ENCODE measurements at places on chromosomes 13 and 19. TPM values are rescaled to one million over a fixed set of nuclear protein-coding genes. Genes with fewer than 3 reads are reported as not detected.

DNA sequence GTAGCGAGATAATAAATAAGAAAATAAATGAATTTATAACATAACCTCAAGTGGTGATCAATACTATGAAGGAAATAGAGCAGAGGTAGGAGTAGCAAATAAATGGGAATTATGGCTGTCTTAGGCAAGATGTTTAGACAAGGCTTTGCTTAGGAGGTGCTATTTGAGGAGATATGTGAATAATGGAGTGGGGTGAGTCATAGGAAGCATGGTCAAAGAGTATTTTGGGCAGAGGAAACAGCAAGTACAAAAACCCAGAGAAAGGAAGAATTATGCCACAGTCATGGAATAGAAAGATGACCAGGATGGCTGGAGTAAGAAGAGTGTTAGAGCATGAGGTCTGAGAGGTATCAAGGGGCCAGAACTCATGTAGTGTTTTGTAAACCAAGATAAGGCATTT lies 33.6 kb upstream of the LPAR6 start:
- H3K4me1 ChIP-seq, result peaks cover 29% of the 10 kb centered on the region
- H3K27me3 ChIP-seq, result no peaks in the 10 kb centered on the region
- no peak for DNase-seq
- H3K27ac ChIP-seq, result peak overlapping the region; percentile 34
- H3K36me3 ChIP-seq, result no peaks in the 10 kb centered on the region
- no peak overlapping the region for H3K4me3 ChIP-seq

DNA sequence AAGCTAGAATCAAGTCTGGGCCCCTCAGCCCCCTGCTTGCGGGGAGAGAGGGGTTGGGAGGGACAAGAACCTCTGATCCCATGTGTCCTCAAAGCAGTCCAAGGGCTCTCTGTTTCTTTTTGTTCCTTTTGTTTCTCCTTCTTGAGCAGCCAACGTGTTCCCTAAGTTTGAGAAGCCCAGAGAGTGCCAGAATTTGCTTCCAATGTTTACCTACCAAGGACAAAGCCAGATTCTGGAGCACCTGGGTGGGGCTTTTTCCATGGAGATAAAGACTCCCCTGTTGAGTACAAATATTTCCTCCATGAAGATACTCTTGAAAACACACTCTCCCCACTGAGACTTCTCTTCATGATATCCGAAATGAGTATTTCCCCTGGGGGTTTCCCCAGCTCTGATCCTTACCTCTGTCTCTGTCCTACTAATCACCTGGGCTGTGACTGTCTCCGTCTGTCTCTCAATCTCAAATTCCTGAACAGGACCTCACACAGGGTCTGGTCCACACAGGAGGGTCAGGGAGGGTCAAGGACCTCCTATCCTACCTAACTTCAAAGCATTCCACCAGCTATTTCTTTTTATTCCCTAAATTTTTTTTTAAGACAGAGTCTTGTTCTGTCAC lies 27.4 kb downstream of the CD177 start:
- H3K27me3 ChIP-seq, result peaks cover 8% of the 10 kb centered on the region
- peak; percentile 39 for DNase-seq
- H3K4me3 ChIP-seq, result no peak overlapping the region
- no peak overlapping the region for H3K27ac ChIP-seq

GRCh38 chr13:80374444-80374843 lies 33.5 kb upstream of the SPRY2 start:
- H3K27ac ChIP-seq, result no peak overlapping the region
- H3K4me1 ChIP-seq, result no peaks in the 10 kb centered on the region
- no peaks in the 10 kb centered on the region for H3K36me3 ChIP-seq
- H3K27me3 ChIP-seq, result no peaks in the 10 kb centered on the region
- H3K4me3 ChIP-seq, result no peak overlapping the region

- peak; percentile 23 for DNase-seq
- H3K27ac ChIP-seq, result no peak overlapping the region
- H3K27me3 ChIP-seq, result no peaks in the 10 kb centered on the region
Measured at GRCh38 chr13:99389520-99390304, 82.5 kb upstream of the GPR183 start.

DNA sequence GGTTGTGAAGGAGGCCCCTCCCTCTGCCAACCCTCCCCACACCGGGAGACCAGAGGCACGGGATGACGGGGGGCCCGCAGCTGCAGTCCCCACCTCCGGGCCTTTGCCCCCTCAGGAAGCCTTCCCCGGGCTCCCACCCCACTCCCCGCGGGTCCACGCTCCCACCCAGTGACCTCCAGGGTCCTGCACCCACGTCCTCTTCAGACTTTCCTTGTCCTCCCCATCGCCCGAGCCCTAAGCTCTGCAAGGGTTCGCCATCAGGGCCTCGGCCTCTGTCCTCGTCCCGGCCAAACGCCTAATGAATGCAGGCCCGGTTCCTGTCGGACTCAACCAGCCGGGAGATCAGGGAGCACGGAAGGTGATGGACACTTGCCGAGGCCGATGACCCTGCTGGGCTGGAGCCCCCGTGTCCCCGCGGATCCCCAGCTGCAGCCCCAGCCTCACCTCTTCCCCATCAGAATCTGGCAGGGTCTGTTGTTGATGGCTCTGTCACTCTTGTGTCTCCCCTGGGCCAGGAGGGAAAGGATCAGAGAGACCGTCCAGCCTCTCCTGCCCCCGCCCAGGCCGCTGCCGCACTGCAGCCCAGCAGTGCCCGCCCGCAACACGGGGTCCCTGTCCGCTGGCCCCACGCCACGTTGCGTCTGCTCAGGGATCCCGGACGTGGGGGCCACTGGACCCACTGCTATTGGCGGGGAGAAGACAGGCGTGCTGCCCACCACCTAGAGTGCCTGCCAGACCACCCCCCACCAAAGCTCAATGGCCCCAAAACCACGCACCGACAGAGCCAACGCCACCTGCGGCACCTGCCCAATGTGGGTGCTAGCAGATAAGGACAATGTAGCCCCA lies 5.7 kb downstream of the ATP8B3 start:
- no peak overlapping the region for H3K27ac ChIP-seq
- DNase-seq, result no peak
- H3K4me3 ChIP-seq, result no peak overlapping the region

GRCh38 chr19:44742330-44743061 lies 6.0 kb upstream of the BCL3 start:
- H3K36me3 ChIP-seq, result no peaks in the 10 kb centered on the region
- H3K4me3 ChIP-seq, result peak overlapping the region; percentile 45
- no peaks in the 10 kb centered on the region for H3K27me3 ChIP-seq
- peak overlapping the region; percentile 98 for H3K27ac ChIP-seq
- peak; percentile 69 for DNase-seq
- H3K4me1 ChIP-seq, result peaks cover 59% of the 10 kb centered on the region

DNA sequence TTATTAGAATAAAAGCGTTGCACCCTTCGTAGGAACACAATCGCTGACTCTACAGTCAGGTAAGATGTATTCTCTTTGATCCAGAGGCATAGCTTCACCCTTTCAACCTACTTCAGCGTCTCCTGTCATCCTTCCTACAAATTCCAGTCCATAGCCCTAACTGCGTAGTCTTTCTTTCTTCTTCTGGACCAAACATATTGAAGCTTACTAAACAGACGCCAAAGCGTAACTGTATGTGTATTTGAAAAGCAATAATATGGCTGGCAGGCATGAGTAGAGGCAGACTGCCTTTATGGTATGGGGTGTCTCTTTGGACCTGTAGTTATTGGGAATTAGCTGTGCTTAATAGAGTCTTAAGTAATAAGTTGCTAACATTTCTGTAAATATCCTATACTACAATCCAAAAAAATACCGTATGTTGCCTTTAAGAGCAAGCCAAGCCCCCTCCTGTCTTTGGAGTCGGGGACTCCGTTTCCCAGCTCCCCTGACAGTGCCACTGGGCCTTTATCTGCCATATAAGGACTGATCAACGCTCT lies 392 bp upstream of the ZNF548 start:
- no peaks in the 10 kb centered on the region for H3K27me3 ChIP-seq
- no peak for DNase-seq
- peak overlapping the region; percentile 89 for H3K4me3 ChIP-seq
- peaks cover 3% of the 10 kb centered on the region for H3K4me1 ChIP-seq
- peaks cover 5% of the 10 kb centered on the region for H3K36me3 ChIP-seq

DNA sequence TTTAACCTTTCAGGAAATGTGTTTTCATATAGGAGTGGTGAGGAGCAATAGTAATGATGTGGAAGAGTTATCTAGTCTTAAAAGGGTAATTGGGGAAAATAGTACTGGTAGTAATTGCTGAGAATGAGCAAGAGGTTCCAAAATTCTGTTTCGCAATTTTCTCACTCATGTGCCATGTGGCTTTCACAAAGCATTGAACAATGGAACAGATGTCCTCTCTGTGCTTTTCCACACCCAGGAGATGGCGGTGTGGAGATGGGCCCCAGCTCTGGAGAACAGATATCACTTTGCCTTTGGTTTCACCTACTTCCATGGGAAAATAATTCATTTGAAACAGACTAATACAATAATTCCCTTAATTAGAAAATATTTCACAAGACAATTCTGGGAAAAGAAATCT lies 170.0 kb upstream of the SLC10A2 start:
- H3K27ac ChIP-seq, result no peak overlapping the region
- H3K36me3 ChIP-seq, result no peaks in the 10 kb centered on the region
- no peaks in the 10 kb centered on the region for H3K27me3 ChIP-seq
- H3K4me1 ChIP-seq, result no peaks in the 10 kb centered on the region
- no peak overlapping the region for H3K4me3 ChIP-seq

DNA sequence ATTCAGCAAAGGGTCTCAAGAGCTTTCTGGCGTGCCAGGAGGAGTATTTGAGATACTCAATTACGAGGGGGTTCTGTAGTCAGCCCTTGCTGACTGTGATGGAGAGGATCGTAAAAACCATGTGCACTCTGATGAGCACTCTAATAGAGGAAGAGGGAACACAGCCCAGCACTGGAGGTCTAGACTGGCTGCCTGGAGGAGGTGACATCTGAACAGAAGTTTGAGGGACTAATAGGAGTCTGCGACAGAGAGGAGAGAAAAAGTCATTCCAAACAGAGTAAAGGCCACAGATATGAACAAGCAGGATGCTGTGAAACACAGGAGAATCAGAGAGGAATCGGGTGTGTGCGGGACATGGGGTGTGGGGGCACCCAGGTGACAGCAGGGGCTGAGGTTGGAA lies 79.4 kb downstream of the DPF1 start:
- H3K27me3 ChIP-seq, result no peaks in the 10 kb centered on the region
- H3K36me3 ChIP-seq, result peaks cover 35% of the 10 kb centered on the region
- no peak overlapping the region for H3K27ac ChIP-seq
- H3K4me1 ChIP-seq, result no peaks in the 10 kb centered on the region
- H3K4me3 ChIP-seq, result no peak overlapping the region
- DNase-seq, result no peak

DNA sequence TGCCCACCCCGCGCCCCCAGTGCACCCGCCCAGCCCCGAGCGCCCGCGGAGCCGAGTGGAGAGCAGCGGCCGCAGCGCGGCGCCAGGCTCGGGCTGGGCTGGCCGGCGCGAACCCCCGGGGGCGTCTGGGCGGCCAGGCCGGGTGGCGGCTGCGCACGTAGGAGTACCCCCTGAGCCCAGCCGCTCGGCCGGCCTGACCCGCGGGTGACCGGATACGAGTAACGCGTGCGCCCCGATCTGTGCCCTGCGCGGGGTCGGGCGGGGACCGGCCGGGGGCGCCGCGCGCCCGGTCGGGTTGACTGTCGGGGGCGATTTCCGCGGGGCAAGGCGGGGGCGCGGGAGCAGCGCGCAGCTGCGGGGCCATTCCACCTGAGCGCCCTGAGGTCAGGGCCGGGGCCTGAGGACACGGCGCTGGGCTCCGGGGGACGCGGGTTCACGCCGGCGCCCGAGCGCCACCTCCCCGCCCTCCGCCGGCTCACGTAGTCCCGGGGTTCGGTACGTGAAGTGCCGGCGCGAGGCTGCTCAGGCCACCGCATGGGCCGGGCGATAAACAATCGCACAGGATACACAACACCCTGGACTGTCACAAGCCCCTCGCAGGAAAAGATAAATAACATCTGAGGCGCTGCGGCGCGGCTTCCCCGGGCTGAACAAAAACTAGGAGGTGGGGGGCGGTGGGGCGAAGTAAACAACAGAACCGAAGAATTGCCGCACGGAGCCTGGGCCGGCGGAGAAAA lies 37.6 kb upstream of the FLT1 start:
- H3K4me3 ChIP-seq, result peak overlapping the region; percentile 69
- H3K4me1 ChIP-seq, result peaks cover 13% of the 10 kb centered on the region
- DNase-seq, result peak; percentile 82
- no peak overlapping the region for H3K27ac ChIP-seq
- peaks cover 31% of the 10 kb centered on the region for H3K27me3 ChIP-seq
- H3K36me3 ChIP-seq, result no peaks in the 10 kb centered on the region

GRCh38 chr13:107205318-107206104 lies 637.6 kb upstream of the ARGLU1 start:
- peak; percentile 87 for DNase-seq
- no peak overlapping the region for H3K4me3 ChIP-seq
- no peak overlapping the region for H3K27ac ChIP-seq
- no peaks in the 10 kb centered on the region for H3K27me3 ChIP-seq
- no peaks in the 10 kb centered on the region for H3K36me3 ChIP-seq
- H3K4me1 ChIP-seq, result peaks cover 11% of the 10 kb centered on the region

- no peak for DNase-seq
- H3K4me3 ChIP-seq, result no peak overlapping the region
- peaks cover 13% of the 10 kb centered on the region for H3K27me3 ChIP-seq
- H3K27ac ChIP-seq, result no peak overlapping the region
- no peaks in the 10 kb centered on the region for H3K36me3 ChIP-seq
Measured at GRCh38 chr13:26487781-26488180, 69.7 kb upstream of the WASF3 start.

DNA sequence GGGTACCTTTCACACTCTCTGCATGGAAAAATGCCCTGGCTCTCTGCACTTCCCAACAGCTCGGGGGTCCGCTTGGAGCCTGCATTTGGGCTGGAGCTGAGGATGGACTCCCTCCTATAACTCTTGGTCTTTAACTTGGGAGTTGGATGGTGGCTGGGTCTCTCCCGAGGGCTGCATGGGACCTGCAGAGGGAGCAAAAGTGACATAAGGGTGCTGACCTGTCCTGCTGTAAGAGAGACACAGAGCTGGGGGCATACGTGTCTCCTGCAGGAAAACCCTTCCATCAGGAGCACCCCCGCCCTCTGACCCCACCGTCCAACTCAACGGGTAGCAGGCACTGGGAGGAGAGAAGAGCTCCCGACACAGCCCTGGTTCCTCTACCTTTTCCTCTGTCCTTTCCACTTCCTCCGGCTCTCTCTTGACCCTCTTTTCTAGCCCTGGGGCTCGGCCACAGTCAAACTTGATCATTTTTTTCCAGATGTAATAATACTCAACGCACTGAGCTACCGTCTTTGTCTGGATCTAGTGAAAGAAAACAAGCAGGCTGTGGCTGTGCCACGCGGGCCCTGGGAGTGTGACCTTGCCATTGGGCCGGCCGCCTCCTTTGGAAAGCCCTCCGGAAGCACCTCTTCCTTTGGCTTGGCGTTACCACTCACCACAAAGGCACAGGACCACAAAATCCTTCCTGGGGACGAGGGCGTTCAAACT lies 6.8 kb upstream of the NAPA start:
- peak; percentile 58 for DNase-seq
- no peaks in the 10 kb centered on the region for H3K27me3 ChIP-seq
- H3K27ac ChIP-seq, result no peak overlapping the region
- no peaks in the 10 kb centered on the region for H3K36me3 ChIP-seq

GRCh38 chr13:57813651-57814050 lies 182.1 kb downstream of the PCDH17 start:
- no peaks in the 10 kb centered on the region for H3K27me3 ChIP-seq
- H3K4me1 ChIP-seq, result no peaks in the 10 kb centered on the region
- H3K36me3 ChIP-seq, result no peaks in the 10 kb centered on the region
- DNase-seq, result no peak
- H3K27ac ChIP-seq, result no peak overlapping the region

The INSR gene
- total RNA-seq, result 44.2 TPM

The NALCN gene
- 10.6 TPM for total RNA-seq

The ZNF177 gene
- 0.72 TPM for total RNA-seq

The ZNF382 gene
- 12.3 TPM for total RNA-seq

The MBD3L2 gene
- total RNA-seq, result not detected

The CNFN gene
- total RNA-seq, result not detected

The ELANE gene
- total RNA-seq, result 0.36 TPM

All from osteoblast (primary cell).